ENCODE measurements at places on chromosomes 7 and 10.
A peak's percentile ranks its signal among the peaks of the same experiment; 100 is the strongest.

GRCh38 chr10:66951896-66952295, 26.1 kb downstream of the LRRTM3 start:
- no peak for DNase-seq

GRCh38 chr7:158362001-158362400, 225.6 kb downstream of the PTPRN2 start:
- DNase-seq, result no peak

DNA sequence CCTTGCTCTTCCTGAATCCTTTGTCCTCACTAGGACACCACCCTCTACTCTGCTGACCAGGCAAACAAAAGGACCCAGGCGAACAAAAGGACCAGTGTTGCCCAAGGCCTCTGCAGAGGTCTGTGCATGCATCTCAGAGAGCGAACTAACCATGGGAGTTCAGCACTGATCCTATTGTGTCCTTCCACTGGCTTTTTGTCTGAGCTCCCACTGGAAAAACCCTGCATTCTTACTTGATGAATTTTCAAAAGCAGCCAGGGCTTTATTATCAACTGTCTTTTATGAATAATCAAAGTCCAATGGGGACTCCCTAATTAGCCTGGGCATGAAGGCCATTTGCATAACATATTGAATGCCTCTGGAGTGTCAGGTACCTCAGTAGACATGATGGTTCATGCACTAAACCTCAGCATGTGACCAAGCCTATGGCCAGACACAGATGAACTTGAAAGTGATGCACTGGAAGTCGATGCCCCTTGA, 140.6 kb downstream of the KCNMA1 start:
- DNase-seq, result no peak

DNA sequence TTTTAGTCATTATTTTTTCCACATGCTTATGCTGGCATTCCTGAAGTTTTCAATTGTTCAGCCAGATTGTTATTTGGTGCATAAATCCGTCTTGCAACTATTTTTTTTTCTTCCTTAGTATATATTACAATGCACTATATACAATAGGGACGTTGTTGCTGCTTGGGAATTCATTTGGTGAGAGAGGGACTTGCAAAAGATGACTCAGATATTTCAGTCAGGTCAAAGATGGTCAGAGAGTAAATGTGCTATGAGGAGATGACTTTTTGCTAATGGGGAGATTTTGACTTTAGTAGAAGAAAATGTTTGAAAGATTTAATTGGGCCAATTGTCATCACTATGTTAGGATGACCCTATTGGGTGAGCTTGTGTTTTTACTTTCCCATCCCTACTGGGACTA, 348.4 kb upstream of the MTPN start:
- no peak for DNase-seq

- no peak for DNase-seq
Observed at GRCh38 chr7:1735262-1735661, 65.2 kb downstream of the ELFN1 start.

DNA sequence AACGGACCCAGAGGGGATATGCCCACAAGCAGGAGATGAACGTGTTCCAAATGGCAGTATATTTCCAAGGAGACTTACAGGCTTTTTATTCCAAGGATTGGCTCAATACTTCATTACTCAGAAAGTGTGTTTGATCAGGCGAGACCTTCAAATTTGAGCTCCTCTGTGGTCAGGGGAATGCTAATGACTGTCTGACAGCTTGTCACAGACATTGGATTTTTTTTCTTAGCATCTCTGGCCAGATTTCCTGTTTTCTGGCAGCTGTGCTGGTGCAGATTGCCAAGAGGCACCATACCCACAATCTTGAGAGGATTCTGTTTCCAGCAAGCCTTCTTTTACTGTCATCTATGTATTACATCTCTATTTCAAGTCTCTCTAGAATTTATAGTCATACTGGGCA, 93.8 kb downstream of the C1GALT1 start:
- no peak for DNase-seq

DNA sequence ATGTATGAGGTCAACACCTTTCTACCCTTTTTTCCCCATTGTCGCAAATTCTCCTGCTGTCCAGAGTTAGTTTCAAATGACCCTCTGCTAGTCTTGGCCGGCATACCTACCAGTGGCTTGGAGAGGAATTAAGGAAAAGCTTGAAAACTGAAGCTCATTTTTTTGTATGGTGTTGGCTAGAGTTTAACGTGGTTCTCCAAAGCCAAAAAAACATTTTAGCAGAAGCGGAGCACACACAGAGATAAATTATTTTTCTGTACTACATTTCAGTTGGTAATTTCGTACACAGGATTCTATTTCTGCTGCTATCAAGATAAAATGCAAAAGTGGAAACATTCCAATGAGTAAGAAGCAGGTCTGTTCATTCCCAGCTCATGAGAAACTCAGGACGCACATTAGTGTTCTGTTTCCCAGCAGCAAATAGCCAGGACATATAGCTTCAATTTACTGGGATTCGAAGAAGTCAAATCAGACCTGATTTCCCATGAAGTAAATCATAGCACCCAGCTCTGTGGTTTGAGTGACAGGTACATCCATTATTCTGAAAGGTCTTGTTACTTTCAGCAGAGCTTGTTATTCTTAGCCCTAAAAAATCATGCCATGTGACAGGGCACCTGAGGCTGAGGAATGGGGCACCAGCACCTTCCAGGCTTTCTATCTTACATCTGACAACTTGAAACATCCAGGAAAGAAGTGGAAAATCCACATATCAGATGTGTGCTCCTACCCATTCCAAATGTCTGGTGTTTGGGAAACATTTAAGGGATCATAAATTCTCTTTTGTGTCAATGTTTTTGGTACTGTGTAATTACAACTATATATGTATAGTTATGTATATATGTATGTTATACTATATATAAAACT, 215.9 kb upstream of the C7orf33 start:
- DNase-seq, result no peak

GRCh38 chr7:78317371-78317770, 518.8 kb downstream of the PHTF2 start:
- no peak for DNase-seq

DNA sequence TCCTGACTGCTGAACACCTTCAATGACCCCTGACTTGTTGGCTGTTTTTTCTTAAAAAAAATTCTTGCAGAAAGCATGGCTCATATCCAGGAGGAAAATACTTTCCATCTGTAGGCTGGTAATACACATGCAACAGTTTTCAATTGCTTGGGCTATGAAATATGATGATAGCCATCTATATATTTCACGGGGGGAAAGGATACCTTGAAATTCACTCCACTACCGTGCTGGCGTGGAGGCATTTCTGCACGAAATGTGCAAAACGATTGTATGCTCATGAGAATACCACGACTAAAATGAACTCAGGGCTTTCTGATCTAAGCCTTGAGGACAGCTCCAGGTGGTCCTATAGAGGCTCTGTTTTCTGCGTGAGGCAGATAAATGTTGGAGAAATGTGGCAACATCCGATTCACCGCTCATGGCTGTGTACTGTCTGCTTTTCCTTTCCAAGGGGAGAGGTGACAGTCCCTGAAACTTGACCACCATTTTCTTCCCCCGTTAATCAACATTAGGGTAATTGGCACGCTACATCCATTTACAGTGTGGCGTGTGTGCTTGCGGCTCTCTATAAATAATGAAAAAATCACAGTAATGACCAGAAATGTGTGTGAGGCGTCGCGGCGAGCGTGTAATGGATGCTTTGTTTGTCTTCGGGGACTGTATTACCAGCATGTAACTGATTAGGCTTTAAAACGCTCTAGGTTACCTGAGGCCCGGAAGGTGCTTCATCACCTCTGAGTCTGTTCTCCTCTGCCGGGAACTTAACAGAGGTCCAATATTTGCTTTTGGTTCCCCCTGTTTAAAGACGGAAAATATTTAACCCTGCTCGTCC, 12.8 kb upstream of the CARD11 start:
- DNase-seq, result no peak

DNA sequence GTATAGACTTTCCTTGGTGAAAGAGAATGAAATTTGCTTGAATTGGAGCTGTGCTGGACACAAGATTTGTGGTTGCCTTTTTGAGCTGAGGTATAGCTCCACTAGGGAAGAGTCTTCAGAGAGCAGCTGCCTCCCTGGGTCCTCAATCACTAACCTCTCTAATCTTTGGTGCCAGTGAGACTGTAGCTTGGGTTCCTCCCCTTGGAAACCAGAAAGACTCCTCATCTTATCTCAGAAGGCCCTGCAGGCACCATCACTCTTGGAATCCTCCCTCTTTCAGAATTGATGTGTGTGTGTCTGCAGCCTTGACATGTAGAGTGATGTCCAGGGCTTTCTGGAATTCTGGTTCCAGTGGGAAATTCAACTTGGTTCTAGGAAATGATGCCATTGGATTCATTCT, 426.5 kb downstream of the RPS24 start:
- DNase-seq, result no peak

GRCh38 chr7:66306243-66306642, 101.1 kb downstream of the TPST1 start:
- DNase-seq, result no peak

DNA sequence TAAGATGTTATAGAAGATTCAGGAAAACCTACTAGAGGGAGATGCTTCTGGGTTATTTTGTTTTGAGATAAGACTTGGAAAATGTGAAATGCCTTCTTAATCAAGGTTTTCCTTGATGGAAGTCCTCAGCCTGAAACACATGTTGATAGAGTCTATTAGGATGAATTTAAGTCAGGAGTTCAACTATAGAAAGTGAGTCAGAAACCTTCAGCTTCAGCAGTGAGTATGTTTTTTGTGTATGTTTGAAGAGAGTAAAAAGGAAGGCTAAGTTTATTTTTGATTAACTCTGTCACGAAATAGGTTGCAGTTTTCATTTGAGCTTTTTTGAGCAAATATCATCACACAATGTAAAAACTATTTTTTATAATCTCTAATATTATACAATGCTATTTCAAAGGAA, 114.6 kb downstream of the HGF start:
- DNase-seq, result no peak

GRCh38 chr10:73768881-73769280, 13.0 kb upstream of the CHCHD1 start:
- peak; percentile 25 for DNase-seq

- peak; percentile 1 for DNase-seq
Observed at GRCh38 chr7:26397796-26398426, 106.2 kb downstream of the SNX10 start.

DNA sequence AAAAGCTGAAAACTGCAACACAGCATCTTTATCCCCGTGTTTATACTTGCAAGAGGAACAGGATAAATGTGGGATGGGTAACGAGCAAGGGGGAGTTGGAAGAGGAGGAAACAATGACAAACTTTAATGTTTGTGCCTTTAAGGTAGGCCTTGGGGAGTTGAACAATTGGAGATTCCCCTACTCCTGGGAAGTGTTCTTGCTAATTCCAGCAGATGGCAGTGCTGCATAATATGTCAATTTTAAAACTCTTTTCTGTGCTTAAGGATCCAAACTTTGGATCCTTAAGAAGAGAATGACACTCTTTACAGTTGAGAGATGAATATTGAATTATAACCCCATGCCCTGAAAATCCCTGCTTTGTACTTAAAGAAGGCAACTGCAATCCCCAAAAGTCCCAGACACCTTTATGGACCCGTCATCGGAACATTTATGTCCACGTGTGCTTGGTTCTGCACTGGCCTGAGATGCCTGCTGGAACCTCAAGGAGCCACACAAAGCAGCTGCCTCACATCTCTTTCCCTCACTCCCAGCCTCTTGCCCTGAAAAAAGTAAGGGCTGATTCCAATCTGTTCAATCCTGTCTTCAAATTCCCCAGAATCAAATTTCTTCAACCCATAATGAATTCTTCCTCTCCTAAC, 12.0 kb downstream of the IFIT5 start:
- DNase-seq, result no peak

DNA sequence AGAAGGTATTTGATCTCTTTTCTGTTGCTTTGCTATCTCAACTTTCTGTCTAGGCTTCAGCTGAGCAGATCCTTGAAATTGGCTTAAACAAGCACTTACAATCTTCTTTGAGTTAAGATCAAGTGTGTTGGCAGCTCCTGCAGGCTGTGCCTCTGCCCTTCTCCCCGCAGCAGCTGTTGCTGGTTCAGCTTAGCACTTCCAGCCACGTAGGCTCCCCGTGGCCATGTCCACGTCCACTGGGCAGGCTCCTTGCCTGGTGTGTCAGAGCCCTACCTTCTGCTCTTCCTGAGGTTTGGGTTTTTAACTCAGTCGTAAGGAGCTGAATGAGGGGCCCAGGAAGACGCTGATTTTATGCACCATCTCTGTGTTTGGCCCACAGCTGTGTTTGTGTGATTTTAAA, 47.2 kb downstream of the CAMK1D start:
- no peak for DNase-seq

- DNase-seq, result no peak
Observed at GRCh38 chr7:112398534-112398933, 51.7 kb upstream of the IFRD1 start.

DNA sequence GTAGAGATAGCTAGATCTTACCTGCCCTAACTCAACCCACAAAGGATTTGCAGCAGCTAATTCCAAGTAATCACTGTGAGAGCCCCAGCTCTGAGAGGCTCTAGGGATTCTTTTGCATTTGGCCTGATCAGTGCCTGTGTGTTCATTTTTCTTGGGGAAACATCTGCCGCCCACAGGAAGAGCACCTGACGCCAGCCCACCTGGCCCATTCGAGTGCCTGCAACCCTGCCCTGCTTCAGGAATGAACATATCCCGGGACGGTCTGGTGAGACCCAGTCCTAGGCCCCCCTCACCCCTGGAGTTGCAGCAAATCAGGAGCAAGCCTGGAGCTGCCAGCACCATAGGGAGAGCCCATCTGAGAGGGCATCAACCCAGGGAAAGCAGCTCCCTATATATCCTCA, 38.8 kb downstream of the GSDME start:
- no peak for DNase-seq

GRCh38 chr7:44880317-44881018, 4.9 kb downstream of the PURB start:
- DNase-seq, result no peak

GRCh38 chr7:53811555-53812079, 730.6 kb upstream of the VSTM2A start:
- no peak for DNase-seq

GRCh38 chr7:145169908-145170307, 334.1 kb upstream of the TPK1 start:
- DNase-seq, result no peak

Data from activated CD4-positive, alpha-beta T cell treated with anti-CD3 and anti-CD28 coated beads, Interleukin-2, amount 50 U/mL, for 24 hours (primary cell).